ENCODE measurements at places on chromosomes 3 and 15.
A peak's percentile ranks its signal among the peaks of the same experiment; 100 is the strongest.

DNA sequence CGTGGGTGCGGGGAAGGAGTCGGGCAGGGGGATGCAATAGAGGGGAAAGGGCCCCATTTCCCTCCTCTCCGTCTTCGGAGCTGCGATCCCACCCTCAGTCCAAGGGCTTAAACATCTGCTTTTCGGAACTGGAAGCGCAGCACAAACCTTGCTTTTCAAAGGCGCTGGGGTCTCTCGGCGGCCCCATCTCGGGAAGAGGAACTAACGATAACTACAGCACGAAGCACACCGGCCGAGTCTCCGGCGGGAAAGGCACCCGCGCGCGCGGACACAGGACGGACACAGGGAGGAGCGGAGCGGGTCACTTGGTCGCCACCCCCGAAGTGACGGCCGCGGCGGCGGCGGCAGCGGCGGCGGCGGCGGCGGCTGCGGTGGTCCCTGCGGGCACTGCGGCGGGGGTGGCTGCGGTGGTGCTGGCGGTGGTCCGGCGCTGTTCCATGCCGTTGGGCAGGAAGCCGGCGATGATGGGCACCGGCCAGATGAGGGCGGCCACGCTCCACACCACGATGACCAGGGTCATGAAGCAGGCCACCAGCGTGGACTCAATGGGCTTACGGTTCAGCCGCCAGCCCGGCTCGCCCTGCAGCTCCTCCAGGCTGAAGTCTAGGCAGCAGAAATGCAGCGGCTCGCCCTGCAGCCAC lies 1.1 kb downstream of the TMEM158 start:
- DNase-seq: no peak

DNA sequence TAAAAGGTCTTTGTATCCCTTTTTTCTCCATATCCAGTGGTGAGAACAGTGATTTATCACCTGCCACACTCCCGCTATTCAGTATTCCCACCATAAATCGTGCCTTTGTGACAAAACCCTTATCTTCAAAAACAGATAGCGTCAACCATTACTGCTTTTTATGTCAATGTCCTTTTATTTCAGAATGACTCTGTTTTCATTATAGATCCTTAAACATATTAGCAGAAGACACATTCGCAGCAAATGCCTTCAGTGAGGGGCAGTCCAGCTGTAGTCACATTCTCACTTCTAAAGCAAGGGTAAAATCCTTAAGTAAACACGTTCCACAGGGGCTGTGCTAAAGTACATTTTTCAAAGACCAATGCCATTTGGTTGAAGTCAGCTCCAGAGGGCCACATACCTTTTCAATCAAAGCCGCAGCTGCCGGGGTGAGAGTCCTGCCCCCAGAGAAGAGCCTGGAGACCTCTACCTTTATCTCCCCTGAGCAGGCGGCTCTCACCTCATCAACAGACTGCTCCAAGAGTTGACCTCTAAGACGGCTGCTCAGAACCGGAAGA lies 53.4 kb downstream of the PDZRN3 start:
- DNase-seq: no peak

GRCh38 chr3:189204167-189204866 lies 32.5 kb downstream of the TPRG1 start:
- no peak for DNase-seq

GRCh38 chr3:186519021-186519658 lies 25.0 kb downstream of the CRYGS start:
- no peak for DNase-seq

GRCh38 chr3:42730294-42730693 lies 27.7 kb upstream of the HHATL start:
- no peak for DNase-seq

DNA sequence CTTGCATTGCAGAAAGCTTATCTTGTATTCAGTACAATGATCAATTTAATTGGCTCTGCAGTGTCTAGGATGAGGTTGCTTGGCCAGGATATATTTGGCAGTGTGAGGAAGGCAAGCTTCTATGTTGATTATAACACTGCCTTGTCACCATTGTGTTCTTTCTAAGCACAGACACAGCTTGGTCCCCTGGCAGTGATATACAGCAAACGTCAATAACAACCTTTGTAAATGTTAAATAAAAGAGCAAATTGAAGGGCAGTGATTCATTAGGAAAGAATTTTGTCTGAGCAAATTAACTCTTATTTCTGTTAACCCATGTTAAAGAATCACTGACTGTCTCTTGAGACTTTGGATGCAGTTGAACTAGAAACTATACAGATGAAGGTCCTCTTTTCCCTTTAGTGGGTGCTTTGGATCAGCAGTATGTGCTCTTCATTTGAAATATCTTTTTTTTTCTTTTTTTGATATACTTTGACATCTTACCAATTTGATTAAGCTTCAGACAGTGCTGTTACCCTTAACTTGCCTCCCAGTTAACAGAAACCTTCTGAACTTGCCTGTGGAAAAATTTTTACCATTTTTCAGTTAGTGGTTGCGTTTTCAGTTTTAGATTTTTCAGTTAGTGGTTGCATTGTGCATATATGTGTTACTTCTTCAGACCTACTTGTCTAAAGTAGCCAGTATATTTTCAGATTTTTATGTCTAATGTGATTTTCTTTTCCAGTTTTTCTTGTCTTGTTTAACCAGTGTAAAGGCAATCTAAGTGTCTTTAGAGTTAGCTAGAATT lies 199.8 kb downstream of the TCF12 start:
- DNase-seq: peak; percentile 42

DNA sequence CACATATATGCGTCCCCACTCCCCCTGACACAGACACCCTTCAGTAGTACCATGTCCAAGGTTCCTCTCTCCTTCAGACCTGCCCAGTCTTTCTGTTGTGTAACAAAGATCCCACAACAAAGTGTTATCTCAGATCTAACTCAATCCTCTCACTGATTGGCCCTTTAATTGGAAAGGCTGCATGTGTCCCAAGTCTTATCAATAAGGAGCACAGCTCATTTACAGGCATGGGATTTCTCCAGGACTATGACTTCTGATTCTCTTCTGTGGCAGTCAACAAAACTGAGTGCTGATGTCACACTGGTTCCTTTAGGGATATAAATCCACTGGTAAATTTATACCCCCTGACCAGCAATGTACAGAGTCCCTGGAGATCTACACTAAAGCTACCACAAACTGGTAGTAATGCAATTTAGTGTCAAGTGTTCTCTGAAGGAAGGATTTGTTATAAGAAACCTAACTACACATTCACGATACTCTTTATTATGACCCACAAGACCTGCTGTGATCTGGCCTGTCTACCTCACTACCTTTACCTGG lies 28.1 kb downstream of the CLK3 start:
- DNase-seq: no peak

- DNase-seq: peak; percentile 99
Observed at GRCh38 chr15:48802867-48803266, 8.0 kb downstream of the CEP152 start.

- no peak for DNase-seq
Observed at GRCh38 chr15:91803260-91803659, 50.2 kb upstream of the SLCO3A1 start.

GRCh38 chr15:57059026-57059660 lies 140.7 kb downstream of the TCF12 start:
- DNase-seq: no peak

GRCh38 chr3:132530624-132531023 lies 66.4 kb upstream of the ACKR4 start:
- no peak for DNase-seq

DNA sequence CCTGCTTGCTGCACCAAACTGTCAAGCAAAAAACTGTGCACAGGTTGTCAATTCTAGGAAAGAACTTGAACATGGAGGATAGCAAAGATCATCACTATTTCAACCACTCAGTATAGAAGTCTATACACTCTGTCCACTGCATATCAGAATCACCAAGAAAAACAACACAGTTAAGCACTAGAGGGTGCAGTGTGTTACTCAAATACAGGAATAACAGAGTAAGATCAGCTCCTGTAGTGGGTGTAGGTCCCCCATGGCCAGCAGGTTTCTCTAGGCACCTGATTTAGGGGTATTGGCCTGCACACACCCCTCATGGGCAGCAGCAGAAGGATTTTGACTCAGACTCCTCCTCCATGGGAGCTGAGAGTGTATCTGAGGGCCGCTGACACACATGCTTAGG lies 464.1 kb downstream of the EPHA6 start:
- no peak for DNase-seq

DNA sequence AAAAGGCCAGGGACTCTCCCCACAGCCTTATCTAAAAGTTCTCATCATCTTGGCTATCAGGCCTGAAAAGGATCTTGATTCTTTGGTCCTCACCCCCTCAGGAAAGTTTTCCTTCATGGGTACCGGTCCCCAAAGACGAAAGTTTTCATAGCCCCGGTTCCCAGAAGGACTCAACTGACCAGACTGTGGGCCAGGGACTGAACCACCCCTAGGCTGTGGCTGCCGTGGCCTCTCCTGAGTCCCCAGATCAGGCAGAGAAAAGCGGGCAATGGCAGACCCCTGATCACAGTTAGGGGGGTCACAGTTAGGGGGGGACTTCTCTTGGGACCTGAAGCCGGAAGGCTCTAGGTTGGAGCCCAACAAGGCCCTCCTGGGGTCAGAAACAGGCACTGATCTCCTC lies 54.8 kb downstream of the LHFPL4 start:
- no peak for DNase-seq

GRCh38 chr3:8507496-8507895 lies 5.9 kb downstream of the LMCD1 start:
- no peak for DNase-seq

GRCh38 chr3:107704477-107704876 lies 181.7 kb downstream of the BBX start:
- DNase-seq: peak; percentile 68

DNA sequence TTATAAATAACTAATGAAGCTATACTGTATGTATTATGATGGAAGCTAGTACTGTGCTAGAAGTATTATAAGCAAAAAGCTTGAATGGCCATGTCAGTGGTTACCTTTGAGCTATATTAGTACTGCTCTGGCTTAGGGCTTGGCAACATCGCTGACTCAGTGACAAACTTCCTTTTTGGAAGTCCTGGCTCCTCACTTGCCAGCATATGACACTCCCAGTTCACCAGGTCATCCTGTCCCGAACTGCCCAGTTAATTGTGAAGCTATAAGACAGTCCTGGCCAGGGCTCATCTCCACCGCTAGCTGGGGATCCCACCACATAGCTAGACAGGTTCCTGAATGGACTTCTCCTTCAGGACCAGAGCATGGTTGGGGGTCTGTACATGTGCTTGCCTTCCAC lies 31.9 kb downstream of the RAB8B start:
- no peak for DNase-seq

DNA sequence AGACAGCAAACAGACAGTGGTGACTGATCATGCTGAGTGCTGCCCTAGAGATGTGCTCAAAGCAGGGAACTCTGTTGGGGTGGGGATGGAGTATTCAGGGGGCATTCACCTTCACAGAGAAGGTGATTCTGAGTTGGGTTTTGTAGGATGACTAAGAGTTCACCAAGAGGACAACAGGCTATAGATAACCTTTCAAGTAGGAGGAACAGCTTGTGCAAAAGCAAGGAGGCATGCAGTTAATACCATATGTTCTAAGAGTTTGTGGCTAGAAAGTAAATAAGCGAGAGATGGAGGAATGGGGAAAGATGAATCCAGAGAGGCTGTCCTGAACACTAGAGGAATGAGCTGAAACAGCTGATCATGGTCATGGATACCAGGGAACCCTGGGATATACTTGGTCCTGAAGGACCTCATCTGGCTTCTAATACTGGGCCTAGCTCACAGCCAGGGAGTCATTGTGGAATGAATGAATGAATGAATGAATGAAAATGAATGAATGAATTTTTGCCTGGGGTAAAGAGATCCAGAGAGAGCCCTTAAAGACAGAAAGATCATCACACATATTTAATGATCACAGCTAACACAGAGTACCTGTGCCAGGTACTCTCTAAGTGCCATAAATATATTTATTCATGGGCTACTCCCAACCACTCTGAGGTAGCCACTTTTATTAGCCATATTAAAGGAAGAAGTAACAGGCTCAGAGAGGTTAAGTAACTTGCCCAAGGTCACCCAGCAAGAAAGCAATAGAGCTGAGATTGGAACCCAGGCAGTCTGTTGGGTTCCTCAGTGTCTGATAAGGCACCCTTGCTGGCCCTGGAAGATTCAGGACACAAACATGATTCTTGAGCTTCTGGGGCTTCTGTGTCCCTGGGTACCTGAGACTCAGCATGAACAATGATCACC lies 22.0 kb downstream of the SMAD6 start:
- no peak for DNase-seq

- DNase-seq: no peak
Observed at GRCh38 chr3:56694867-56695683, 12.0 kb upstream of the TASOR start.

DNA sequence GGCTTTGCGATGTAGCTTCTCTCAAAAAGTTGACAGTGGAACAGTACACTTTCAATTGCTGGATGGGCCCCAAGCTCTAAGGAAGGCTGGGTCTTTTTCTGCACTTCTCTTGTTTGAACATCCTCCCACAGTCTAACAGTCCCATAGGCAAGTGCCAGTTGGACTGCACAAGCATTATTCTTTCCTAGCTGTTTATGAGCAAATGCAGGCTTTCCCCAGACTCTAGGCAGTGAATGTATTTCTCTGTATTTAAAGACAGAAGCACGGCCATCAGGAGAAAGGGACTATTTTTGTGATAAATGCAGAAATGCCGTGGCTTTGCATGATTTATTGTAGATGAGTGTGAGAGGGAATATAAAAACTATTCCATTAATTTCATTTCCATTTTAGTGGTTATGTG lies 539.3 kb upstream of the LMCD1 start:
- no peak for DNase-seq

DNA sequence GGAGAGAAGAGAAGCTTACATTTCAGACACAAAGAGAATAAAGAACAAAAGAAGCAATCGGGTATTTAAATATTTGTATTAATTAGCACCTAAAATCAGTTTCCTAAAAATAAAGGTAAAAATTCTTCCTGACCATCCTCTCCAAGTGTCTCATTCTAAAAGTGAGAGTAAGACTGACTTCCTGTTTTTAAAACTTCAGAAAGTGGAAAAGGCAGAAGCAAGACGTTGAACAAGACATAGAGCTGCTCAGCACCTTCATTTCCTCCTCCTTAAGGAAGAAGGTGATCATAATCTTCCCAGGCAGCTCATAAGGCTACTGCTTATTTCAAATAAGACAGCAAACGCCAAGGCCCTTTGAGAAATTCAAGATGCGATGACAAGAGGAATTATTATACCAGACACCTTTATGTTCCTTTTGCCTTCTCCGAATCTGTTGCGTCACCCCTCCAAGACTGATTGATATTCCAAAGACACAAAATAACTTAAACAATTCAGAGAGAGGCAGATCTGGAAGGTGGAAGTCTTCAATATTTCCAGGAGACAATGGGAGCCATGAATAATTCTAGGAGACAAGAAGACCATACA lies 238.8 kb upstream of the TLE3 start:
- DNase-seq: no peak

- DNase-seq: peak; percentile 29
Observed at GRCh38 chr3:123258811-123259420, 57.2 kb downstream of the SEC22A start.
